ENCODE measurements at places on chromosomes 3 and 15.

GRCh38 chr3:42501321-42501680 is 1.1 kb upstream of the VIPR1 start:
- DNase-seq = no peak

DNA sequence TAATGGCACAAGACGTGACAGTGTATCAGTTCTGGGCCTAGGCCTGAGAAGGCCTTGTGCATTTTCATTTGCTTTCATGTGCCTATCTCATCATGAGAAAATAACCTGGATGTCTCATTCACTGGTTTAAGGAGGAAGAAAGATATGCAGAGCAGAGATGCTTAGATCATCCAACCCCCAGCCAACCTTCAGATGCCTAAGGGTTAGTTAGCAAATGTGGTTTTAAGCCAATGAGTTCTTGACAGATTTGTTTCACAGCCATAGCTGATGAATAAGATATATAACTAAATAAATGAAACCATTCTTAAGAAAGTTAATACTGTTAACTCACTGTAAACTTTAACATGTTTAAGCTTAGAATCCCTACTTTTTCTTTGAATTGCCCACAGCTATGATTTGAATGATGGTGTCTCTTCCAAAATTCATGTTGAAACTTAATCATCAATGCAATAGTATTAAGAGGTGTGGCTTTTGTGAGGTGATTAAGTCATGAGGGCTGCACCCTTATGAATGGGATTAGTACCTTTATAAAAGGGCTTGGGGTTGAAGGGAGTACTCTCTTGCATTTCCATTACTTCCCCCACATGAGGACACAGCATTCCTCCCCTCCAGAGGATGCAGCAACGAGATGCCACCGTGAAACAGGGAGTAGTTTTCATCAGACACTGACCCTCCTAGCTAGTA is 324.6 kb upstream of the TBC1D5 start:
- no peak for DNase-seq

DNA sequence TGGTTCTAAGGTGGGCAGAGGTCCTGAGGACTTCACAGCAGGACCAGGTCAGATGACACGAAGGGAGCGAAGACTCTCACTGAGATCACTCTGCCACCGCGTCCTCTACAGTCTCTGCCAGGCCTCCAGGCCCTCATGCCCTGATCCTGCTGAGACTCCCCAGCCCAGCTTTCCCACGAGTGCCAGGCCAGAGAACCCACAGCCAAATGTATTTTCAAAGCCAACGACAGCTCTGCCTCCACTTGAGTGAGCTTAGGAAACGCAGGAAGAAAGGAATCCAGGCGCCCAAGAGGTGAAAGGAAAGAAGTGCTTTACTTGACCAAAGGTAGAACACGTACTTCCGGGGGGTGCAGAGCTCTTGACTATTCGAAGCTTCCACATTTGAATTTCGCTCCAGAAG is 275.0 kb downstream of the XXYLT1 start:
- DNase-seq = no peak

- DNase-seq = no peak
These were observed 82.9 kb downstream of the HES1 start for GRCh38 chr3:194218646-194219453.

GRCh38 chr3:121436641-121437040 is 109.1 kb downstream of the POLQ start:
- no peak for DNase-seq

- DNase-seq = no peak
These were observed 6.3 kb upstream of the CA12 start for GRCh38 chr15:63387748-63388493.

DNA sequence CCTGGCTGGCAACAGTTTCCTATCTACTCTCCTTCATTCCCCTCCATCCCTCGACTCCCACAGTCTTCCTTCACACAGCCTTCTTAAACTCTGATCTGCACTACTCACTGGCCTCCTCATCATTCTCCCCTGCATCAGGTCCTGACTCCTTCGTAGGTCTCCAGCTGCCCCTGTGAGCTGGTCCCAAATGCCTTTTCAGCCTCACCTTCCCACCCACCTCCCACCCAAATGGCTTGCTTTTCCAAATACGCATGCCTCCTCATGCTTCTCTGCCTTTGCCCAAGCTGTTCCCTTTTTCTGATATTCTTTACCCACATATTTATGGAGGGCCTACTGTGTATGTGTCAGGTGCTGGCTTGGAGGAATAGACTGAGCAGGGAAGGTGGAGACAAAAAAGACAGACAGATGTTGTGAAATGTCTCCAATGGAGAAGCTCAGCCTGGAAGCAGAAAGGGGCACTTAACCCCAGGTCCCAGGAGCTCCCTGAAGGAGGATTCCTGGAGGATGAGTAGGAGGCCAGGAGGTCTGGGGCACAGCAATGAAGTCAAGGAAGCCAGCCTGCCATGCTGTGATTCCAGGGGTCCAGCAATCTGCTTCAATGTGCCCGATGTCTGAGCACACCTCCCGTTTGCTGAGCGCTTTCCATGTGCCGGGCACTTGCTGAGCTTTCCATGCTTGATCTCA is 252.2 kb downstream of the SHQ1 start:
- no peak for DNase-seq

GRCh38 chr3:25212736-25213135 is 215.3 kb upstream of the RARB start:
- DNase-seq = no peak

DNA sequence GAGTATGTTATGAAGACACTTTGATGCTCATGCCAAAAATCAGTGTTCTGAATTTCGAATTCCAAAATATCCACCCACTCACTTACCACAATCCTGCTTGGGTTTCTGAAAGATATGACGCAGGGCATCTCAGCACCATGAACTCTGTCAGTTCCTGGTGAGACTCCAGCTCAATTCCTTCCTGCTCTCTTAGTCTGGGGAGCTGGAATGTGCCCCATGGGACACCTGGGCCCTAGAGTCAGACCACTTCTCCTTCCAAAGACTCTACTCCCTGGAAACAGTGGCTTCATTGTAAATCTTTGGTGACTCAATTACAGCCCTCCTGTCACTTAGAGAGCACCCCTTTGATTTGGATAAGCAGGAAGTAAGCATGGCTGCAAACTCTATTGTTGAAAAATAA is 50.5 kb downstream of the CD86 start:
- DNase-seq = no peak

GRCh38 chr3:171260899-171261298 is 199.3 kb downstream of the TNIK start:
- no peak for DNase-seq

DNA sequence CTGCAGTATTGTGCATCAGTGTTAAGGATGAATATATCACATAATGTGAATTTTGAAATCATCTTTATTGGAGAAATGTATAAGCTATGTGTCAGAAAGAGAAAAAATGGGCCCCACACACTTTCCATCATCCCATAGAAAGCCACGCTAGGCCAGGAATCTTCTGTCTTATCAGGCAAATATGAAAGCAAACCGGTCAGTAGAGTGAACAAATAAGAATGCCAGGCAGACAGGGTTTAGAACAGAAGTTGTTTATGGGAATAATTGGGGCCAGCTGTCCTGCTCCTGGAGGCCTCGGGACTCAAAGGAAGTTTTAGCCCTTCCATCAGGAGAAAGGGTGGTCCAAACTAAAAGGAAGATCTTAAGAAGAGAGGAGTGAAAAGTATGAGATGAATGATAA is 39.5 kb downstream of the ZNF280D start:
- DNase-seq = no peak

- no peak for DNase-seq
These were observed 93.0 kb downstream of the RARB start for GRCh38 chr3:25520926-25521559.

- DNase-seq = no peak
These were observed 78.3 kb downstream of the SMAD6 start for GRCh38 chr15:66780172-66780972.

DNA sequence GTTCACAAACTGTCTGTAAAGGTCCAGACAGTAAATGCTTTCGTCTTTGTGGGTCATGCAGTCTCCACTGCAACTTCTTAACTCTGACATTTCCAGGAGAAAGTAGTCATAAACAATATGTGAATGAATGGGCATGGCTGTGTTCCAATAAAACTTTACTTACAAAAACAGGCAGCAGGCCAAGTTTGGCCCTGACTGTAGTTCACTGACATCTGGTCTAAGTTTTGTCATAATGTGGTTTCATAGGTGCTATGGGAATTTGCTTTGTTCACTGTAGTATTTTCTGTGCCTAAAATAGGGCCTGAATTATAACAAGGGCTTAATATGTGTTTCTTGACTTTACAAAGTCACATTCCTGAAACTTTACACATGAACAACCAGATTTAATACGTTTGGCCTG is 186.0 kb upstream of the KBTBD8 start:
- DNase-seq = no peak

Measured in activated T-cell treated with anti-CD3 and anti-CD28 coated beads, Interleukin-2, amount 50 U/mL, for 1 hour (primary cell).